ENCODE measurements at places on chromosomes 13 and 19.

- DNase-seq: peak; percentile 63
These were observed 52.2 kb downstream of the AP1M1 start for GRCh38 chr19:16249826-16250404.

- no peak for DNase-seq
These were observed 88.8 kb downstream of the MBNL2 start for GRCh38 chr13:97310809-97311436.

GRCh38 chr19:15025217-15025616 lies 24.1 kb upstream of the CASP14 start:
- DNase-seq: no peak

DNA sequence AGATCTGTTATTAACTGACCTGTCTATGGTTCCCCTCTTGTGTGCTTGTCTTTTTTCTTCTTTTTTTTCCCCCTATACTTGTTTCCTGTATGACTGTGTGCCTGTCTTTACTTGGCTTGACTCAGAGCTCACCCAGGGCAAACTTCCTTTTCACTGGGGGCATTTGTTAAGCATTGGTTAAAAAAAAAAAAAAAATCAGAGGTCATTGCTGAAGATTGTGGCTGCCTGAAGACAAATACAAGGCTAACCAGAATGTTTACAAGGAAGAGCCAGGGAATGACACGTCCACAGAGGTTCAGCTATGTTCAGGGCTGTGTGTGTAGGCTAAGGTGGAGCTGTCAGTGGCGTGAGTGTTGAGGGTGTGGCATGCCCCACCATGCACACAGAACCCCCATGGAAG lies 47.1 kb downstream of the LNX2 start:
- peak; percentile 61 for DNase-seq

GRCh38 chr13:41577436-41577835 lies 120.1 kb downstream of the RGCC start:
- peak; percentile 91 for DNase-seq

- DNase-seq: peak; percentile 24
These were observed 144.4 kb downstream of the DIAPH3 start for GRCh38 chr13:60019119-60019993.

DNA sequence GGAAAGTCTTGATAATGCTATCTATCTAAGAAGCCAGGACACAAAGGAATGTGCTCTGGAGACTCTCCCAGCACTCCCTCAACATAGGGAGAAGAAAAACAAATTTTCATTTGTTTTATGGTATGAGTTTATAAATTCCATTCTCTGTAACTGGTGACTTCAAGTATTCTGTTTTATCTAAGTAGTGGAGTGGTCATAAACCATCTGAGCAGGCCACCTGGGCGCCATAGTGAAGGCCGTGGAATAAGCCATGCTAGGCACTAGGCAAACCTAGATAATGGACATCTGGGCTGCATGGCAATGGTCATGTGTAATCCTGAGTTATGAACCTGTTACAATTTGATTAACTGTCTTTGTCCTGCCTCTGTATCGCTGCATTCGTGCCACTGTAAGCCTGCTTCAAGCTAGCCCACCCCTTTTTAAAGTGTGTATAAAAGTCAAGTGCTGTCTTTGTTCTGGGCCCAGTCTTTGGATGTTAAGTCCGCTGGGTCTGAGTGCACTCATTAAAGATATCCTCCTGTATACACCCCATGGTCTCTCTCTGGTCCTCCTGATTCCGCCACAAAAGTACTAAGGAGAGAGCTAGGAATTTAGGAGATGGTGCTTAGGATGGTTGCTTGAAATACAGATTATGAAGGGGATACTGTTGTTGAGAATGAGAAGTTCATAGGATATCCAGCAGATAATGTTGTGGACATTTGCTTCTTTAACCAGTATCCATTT lies 13.2 kb downstream of the GTF2F2 start:
- DNase-seq: no peak

Measured in foreskin fibroblast (primary cell).